ENCODE measurements at places on chromosomes 4 and X. TPM values are rescaled to one million over a fixed set of nuclear protein-coding genes. Genes with fewer than 3 reads are reported as not detected.

DNA sequence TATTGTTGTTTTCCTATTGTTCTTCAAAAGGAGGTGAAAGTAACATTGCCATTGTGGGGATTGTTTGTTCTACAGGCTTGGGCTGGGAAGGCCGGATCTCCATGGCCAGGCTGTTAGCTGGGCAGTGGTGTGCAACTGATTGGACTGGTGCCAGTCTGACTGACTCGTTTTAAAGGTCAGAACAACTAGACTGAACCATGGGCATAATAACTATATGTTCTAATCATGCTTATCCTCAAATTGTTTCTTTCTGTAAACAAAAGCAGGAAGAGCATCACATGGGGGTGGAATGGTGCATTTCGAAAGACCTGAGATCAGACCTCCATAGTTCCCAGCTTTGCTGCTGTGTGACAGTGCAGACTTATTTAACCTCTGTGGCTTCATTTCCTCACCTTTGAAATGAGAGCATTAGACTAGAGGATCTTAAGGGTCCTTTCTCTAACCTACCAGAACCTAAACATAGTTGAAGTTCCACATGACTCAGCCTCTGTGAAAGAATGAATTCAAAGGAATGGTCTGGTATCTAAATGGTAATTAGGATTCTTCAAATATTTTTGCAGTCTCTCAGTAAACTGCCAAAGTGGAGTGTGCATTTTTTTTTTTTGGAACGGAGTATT lies 66.7 kb upstream of the PGRMC2 start:
- H3K4me1 ChIP-seq, result no peaks in the 10 kb centered on the region
- no peak overlapping the region for H3K27ac ChIP-seq
- H3K36me3 ChIP-seq, result no peaks in the 10 kb centered on the region

GRCh38 chr4:10108818-10109783 lies 7.5 kb downstream of the WDR1 start:
- H3K27me3 ChIP-seq, result no peaks in the 10 kb centered on the region
- peak overlapping the region; percentile 74 for H3K27ac ChIP-seq
- H3K4me3 ChIP-seq, result peak overlapping the region; percentile 69

DNA sequence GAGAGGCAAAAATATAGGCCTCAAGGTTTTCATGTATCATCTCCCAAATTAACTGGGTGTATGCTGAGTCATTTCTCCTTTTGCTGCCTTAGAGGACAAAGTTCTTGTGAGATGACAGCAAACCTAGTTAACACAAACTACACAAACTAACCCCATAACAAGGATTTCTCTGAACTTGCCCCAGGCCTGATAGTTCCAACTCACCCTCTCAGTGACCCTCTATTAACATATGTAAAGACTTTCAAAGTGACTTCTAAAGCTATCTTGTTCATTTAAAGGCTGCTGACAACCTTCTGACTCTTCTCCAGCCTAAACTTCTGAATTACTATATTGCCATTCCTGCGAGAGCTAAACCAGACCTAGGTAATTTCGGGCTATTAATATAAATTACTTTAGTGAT lies 43.2 kb upstream of the CCDC149 start:
- H3K4me1 ChIP-seq, result no peaks in the 10 kb centered on the region
- no peaks in the 10 kb centered on the region for H3K27me3 ChIP-seq
- no peak overlapping the region for H3K27ac ChIP-seq
- H3K36me3 ChIP-seq, result no peaks in the 10 kb centered on the region
- no peak for DNase-seq

DNA sequence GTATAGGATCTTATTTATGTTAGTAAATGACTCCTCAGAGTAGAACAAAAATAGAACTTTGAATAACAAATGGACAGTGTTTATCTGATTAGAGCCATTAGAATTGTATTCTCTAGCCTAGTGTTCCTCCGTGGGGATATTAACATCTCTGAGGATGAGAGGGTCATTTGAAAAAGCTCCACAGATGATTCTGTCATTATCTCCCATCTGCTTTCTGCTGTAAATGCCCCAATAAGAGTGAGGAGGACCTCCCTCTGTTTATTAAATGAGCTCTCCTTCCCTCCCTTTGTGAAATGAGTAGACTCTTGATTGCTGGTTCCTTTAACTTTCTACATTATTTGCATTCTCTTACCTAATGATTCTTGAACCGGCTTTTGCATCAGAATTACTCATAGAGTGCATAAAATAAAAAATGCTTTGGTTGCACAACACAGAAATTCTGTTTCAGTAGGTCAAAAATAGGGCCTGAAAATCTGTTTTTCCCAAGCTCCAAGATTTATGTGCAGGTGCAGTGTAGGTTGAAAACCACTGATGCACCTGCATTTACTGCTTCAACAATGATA lies 18.0 kb downstream of the GC start:
- no peaks in the 10 kb centered on the region for H3K4me1 ChIP-seq
- DNase-seq, result no peak
- no peaks in the 10 kb centered on the region for H3K36me3 ChIP-seq
- no peaks in the 10 kb centered on the region for H3K27me3 ChIP-seq
- no peak overlapping the region for H3K4me3 ChIP-seq

GRCh38 chr4:3801521-3801920 lies 35.3 kb downstream of the ADRA2C start:
- H3K36me3 ChIP-seq, result no peaks in the 10 kb centered on the region
- no peaks in the 10 kb centered on the region for H3K27me3 ChIP-seq
- no peak for DNase-seq
- no peak overlapping the region for H3K27ac ChIP-seq
- H3K4me3 ChIP-seq, result no peak overlapping the region

- H3K27ac ChIP-seq, result no peak overlapping the region
- no peaks in the 10 kb centered on the region for H3K36me3 ChIP-seq
- H3K4me1 ChIP-seq, result no peaks in the 10 kb centered on the region
Measured at GRCh38 chr4:100805538-100805937, 287.7 kb upstream of the EMCN start.

- H3K4me1 ChIP-seq, result no peaks in the 10 kb centered on the region
- DNase-seq, result no peak
- H3K36me3 ChIP-seq, result no peaks in the 10 kb centered on the region
- H3K4me3 ChIP-seq, result no peak overlapping the region
- H3K27me3 ChIP-seq, result peaks cover 2% of the 10 kb centered on the region
Measured at GRCh38 chrX:20656721-20657120, 390.0 kb upstream of the RPS6KA3 start.

- H3K4me3 ChIP-seq, result no peak overlapping the region
- no peaks in the 10 kb centered on the region for H3K36me3 ChIP-seq
- peaks cover 9% of the 10 kb centered on the region for H3K4me1 ChIP-seq
- peaks cover 5% of the 10 kb centered on the region for H3K27me3 ChIP-seq
- H3K27ac ChIP-seq, result no peak overlapping the region
Measured at GRCh38 chr4:89117115-89117514, 5.8 kb downstream of the TIGD2 start.

DNA sequence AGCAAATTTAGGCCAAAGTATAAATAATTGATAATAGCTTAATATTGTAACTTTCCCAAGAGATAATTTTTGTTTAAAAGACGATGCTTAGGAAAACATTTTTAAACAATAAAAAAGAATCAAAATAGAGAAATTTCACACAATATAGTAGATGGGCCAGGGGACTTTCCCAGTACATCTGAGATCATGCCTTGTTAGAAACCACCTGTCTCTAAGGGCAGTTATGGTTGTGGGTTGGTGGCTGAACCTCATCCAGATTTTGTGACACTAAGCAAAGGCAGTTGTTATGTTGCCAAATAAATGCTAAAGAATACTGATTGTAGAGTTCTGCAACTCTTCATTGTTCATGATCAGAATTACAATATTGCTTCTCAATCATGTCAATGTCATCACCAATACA lies 270.6 kb downstream of the BANK1 start:
- H3K4me3 ChIP-seq, result no peak overlapping the region
- no peaks in the 10 kb centered on the region for H3K4me1 ChIP-seq
- DNase-seq, result no peak
- H3K27me3 ChIP-seq, result peaks cover 5% of the 10 kb centered on the region
- H3K36me3 ChIP-seq, result no peaks in the 10 kb centered on the region
- H3K27ac ChIP-seq, result no peak overlapping the region

GRCh38 chr4:32022071-32022470 lies 1301.9 kb downstream of the PCDH7 start:
- H3K27me3 ChIP-seq, result no peaks in the 10 kb centered on the region
- H3K27ac ChIP-seq, result no peak overlapping the region
- no peaks in the 10 kb centered on the region for H3K4me1 ChIP-seq
- no peak overlapping the region for H3K4me3 ChIP-seq
- no peak for DNase-seq

DNA sequence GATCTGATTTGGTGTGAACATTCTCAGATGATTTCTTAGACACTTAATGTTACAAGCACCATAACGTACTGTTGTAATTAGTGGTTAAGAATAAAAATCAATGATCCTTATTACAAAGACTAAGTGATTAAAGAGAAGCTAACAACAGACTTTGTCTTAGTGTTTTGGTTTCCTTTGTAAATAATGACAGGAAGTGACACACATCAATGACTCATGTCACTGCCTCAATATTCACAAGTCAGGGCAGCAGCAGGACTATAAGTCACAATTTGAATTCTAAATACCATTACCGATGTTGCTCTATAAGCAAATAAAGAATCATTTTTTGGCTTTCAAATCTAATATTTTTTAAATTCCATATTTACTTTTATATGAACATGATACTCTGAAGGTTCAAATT lies 115.8 kb upstream of the FAT4 start:
- no peak for DNase-seq
- H3K27ac ChIP-seq, result no peak overlapping the region

DNA sequence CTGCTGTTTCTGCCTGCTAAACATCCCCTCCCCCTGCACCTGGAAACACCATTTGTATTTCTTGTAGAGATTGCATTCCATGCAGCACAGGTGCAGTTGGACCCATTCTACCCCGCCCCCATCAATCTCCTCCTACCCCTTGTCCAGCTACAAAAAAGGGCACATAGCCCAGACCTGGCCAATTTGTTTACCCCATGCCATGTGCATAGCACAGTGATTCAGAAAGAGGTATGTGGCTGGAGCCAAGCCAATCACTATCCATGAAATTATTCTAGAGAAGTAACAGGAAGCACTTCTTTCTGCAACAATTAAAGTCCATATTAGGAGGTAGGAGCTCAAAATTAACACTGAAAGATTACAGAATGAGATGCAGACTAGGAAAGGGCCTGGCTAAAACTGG lies 20.2 kb upstream of the TMEM184C start:
- no peak overlapping the region for H3K27ac ChIP-seq
- H3K4me1 ChIP-seq, result no peaks in the 10 kb centered on the region
- DNase-seq, result no peak
- peaks cover 11% of the 10 kb centered on the region for H3K27me3 ChIP-seq
- H3K36me3 ChIP-seq, result no peaks in the 10 kb centered on the region

GRCh38 chrX:135521405-135522131 lies 1.1 kb downstream of the INTS6L start:
- H3K4me3 ChIP-seq, result peak overlapping the region; percentile 99
- peak; percentile 78 for DNase-seq
- no peaks in the 10 kb centered on the region for H3K27me3 ChIP-seq
- H3K36me3 ChIP-seq, result peaks cover 29% of the 10 kb centered on the region
- peaks cover 49% of the 10 kb centered on the region for H3K4me1 ChIP-seq
- H3K27ac ChIP-seq, result peak overlapping the region; percentile 99

- no peaks in the 10 kb centered on the region for H3K27me3 ChIP-seq
- no peaks in the 10 kb centered on the region for H3K36me3 ChIP-seq
- no peaks in the 10 kb centered on the region for H3K4me1 ChIP-seq
- DNase-seq, result no peak
- no peak overlapping the region for H3K27ac ChIP-seq
Measured at GRCh38 chr4:124104101-124104500, 608.4 kb downstream of the ANKRD50 start.

DNA sequence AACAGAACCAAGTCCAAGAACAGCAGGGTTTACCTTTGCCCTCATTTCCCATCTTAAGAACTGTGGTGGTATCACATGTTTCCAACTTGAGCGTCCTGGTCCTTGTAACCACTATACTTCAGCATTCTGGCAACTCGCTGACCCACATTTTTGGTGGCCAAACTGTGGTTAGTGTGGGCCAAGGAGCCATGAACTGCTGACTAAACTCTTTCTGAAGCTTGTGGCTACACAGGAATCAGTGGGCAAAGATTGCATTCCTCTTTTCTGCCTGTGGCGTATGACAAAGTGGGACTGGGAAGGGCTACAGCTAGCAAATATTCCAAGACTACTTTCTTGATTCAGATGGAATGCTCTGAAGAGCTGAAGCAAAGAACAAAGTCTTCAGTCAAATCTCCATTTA lies 106.3 kb upstream of the MID1 start:
- no peaks in the 10 kb centered on the region for H3K4me1 ChIP-seq
- H3K27me3 ChIP-seq, result no peaks in the 10 kb centered on the region
- no peaks in the 10 kb centered on the region for H3K36me3 ChIP-seq
- no peak overlapping the region for H3K27ac ChIP-seq
- H3K4me3 ChIP-seq, result no peak overlapping the region

DNA sequence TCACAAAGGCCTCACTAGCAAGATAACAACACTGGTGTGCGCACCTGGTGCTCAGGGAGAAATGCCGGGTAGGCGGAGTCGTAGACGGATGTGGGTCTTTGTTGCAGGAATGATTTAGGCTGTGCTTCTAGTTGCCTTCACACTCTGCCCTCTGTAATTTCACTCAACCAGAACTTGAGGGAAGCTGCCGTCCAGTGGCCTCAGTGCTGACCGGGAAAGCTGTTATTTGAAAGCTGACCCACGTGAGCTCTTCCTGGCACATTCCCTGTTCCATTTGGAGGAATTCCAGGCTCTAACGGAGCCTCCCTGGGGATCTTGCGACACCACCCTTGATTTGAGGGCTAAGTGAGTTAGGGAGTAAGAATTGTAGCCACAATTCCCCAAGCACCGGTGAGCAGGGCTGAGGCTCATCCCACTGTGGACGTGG lies 15.9 kb downstream of the SH3TC1 start:
- H3K36me3 ChIP-seq, result peaks cover 9% of the 10 kb centered on the region
- no peak overlapping the region for H3K27ac ChIP-seq
- DNase-seq, result no peak
- no peak overlapping the region for H3K4me3 ChIP-seq

- H3K4me3 ChIP-seq, result no peak overlapping the region
- H3K36me3 ChIP-seq, result peaks cover 8% of the 10 kb centered on the region
- H3K4me1 ChIP-seq, result peaks cover 10% of the 10 kb centered on the region
- no peak overlapping the region for H3K27ac ChIP-seq
- DNase-seq, result no peak
- no peaks in the 10 kb centered on the region for H3K27me3 ChIP-seq
Measured at GRCh38 chrX:109632906-109633504, 8.0 kb upstream of the KCNE5 start.

- no peak for DNase-seq
- peaks cover 2% of the 10 kb centered on the region for H3K27me3 ChIP-seq
- no peaks in the 10 kb centered on the region for H3K36me3 ChIP-seq
- no peak overlapping the region for H3K4me3 ChIP-seq
Measured at GRCh38 chr4:183348706-183349659, 26.8 kb upstream of the CLDN24 start.

- no peak overlapping the region for H3K4me3 ChIP-seq
- DNase-seq, result no peak
- H3K4me1 ChIP-seq, result no peaks in the 10 kb centered on the region
Measured at GRCh38 chr4:90174621-90175023, 47.4 kb downstream of the CCSER1 start.

Gene KLKB1
- not detected for total RNA-seq

Gene PAGE2B
- total RNA-seq, result not detected

Gene GAGE13
- total RNA-seq, result not detected

Gene PPID
- 52.8 TPM for total RNA-seq

Gene ZNF157
- 0.34 TPM for total RNA-seq

Gene GYG2
- not detected for total RNA-seq

Gene GC
- not detected for total RNA-seq

Gene CPZ
- total RNA-seq, result not detected

Gene MAB21L2
- not detected for total RNA-seq

Data from activated T-helper 1 cell treated with anti-CD3 and anti-CD28 coated beads, Interleukin-12 subunit alpha, Interleukin-12 subunit beta, Interleukin-2, Interleukin-4 antibody, amounts not matched to agents 30 ng/mL and 10 ng/mL and 1 ng/mL, durations not matched to agents 14 hours and 24 hours and 36 hours (primary cell).